HuH-7 (cell line): ENCODE measurements at places on chromosomes 2 and 18.
A peak's percentile ranks its signal among the peaks of the same experiment; 100 is the strongest.

- DNase-seq = no peak
Measured at GRCh38 chr2:186913870-186914269, 64.9 kb upstream of the ZSWIM2 start.

GRCh38 chr18:53735526-53735925 is 488.9 kb downstream of the MBD2 start:
- DNase-seq = no peak

DNA sequence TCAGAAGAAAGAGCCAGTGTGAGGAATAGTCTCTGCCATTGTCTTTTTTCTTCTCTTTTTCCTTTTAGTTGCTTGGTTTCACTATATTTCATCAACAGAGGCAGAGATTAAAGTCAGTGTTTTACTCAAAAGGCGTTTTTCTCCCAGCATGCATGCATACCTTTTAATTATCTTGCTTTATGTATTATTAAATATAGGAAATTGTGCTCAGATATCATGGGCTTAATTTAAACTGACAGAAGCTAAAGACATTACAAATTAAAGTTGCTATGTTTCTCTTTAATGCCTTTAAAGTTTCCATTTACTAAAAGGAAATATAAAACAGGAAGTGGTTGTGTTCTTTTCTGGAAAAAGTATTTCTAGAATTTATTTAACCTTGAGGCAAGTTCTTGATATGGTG is 223.3 kb upstream of the ATP5MC3 start:
- no peak for DNase-seq

DNA sequence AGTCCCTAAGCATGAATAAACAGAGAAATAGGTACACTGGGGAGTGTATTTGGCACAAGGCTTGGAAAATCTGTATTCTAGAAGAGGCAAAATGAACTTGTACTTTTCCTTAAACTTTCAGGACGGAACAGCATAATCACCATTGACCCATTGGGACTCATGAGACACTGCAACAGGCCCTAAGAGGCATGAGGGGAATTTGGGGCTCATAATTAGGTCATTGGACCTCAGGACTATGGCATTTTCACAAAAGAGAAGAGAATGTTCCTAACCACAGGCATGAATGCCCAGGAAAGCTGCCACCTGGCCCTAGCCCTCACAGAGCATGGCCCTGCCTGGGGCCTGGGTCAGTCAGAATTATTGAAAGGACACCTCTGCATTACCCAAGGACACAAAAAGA is 67.9 kb upstream of the PIK3C3 start:
- no peak for DNase-seq

DNA sequence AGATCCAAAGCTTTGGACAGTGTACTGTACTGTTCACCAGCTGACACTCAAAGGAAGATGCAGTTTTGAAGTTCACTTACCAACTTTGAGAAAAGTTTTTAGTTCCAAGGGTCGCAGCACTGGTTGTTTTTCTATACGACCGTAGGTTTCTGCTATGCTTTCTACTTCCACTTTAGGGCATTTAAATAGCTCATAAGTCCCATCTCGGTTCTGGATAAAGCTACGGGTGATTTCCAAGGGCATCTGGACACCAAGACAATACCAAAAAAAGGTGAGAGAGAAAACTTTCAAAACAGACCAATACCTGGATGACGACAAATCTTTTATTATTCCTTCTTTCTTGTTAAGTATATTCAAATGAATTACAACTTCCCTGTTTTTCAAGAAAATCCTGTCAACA is 30.3 kb downstream of the C2orf42 start:
- DNase-seq = no peak

GRCh38 chr2:222837643-222838056 is 23.2 kb upstream of the ACSL3 start:
- DNase-seq = no peak

DNA sequence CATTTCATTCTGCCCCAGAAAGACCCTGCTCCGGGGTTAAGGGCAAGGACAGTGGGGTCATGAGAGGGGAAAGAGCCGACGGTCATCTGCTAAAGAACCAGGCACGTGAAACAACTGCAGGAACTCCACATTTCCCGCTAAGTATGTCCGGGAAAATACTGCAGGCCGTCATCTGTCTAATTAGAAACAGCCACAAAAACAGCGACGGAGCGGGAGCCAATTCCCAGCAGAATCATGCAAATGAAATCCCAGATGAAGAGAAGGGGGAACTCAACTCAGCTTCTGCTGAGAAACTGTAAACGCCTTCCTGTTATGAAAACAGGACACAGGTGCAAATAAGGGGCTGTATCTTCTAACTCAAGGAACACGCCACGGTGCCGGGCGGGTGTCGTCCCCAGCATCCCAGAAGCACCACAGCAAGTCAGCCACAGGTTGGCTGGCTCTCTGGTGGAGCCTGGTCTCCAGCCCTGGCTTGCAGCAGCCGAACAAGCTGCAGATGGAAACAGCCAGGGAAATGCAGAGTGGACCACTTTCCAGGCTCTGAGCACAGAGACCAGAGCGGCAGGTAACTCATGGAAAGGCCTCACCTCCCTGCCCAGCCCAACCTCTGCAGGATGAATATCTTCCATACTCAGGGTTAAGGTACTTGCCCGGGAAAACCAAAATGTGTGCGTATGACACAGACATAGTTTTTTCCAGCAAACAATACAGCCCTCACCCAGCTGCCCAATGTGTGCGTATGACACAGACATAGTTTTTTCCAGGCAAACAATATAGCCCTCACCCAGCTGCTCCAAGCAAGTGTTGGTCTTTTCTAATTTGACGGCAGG is 28.9 kb downstream of the PXDN start:
- DNase-seq = no peak

- DNase-seq = no peak
Measured at GRCh38 chr2:160267692-160268091, 67.6 kb upstream of the ITGB6 start.

GRCh38 chr2:163401481-163401880 is 334.3 kb downstream of the FIGN start:
- no peak for DNase-seq

DNA sequence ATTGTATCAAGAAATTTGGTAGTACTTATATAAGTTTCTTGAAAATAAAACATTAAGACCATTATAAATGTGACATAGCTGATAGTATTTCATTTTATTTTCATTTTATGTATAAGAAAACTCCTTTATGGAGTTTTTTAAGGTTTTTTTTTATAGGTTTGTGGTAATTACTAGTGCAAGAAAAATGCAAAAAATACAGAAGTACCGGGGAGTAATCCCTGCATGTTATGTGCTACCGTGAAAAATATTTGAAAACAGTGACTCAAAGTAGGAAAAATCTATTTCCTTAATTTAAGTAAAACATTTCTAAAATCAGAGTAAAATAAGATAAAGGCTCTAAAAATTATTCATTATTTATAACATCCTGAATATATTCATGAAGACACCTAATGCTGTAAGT is 21.6 kb downstream of the ZSWIM2 start:
- no peak for DNase-seq

- DNase-seq = no peak
Measured at GRCh38 chr18:74395648-74396154, 61.4 kb downstream of the DIPK1C start.

GRCh38 chr18:44067186-44067585 is 613.5 kb upstream of the SETBP1 start:
- DNase-seq = no peak

DNA sequence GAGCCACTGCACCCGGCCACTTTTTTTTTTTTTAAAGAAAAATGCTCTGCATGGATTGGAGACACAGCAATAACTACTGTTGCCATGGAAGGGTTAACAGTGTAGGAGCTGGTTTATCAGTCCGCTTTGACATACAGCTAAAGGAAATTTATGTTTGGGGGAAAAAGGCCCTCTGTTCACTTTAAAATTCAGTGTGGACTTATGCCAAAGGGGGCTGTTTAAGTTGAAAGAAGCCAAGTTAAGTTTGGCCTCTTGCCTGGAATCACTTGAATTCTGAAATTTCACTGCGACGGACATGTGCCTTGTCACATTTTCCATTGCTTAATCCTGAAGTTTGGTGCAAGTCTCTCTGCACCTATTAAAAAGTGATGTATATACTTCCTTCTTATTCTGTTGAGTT is 3.1 kb downstream of the KCNE4 start:
- no peak for DNase-seq

- no peak for DNase-seq
Measured at GRCh38 chr2:62460175-62460574, 45.8 kb downstream of the TMEM17 start.

DNA sequence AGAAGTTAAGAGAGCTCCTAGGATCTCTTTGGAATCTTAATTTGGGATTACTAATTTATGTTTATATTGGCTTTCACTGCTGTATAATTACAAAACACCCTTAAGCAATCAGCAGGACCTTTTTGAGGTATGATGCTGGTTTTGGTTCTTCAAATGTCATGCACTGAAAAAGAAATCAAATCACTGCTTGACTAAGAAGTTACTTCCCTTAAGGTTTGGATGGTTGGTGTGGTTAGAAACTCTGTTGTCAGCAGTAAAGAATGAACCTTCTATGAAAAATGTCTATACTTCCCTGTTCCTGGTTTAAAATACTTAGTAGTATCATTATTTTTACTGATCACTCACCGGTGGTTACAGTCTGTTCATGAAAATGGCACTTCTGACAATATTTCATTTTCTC is 5.5 kb downstream of the COLEC12 start:
- DNase-seq = no peak

GRCh38 chr2:205245652-205246051 is 436.6 kb upstream of the NRP2 start:
- no peak for DNase-seq

GRCh38 chr2:212968284-212969081 is 182.9 kb downstream of the IKZF2 start:
- DNase-seq = no peak

DNA sequence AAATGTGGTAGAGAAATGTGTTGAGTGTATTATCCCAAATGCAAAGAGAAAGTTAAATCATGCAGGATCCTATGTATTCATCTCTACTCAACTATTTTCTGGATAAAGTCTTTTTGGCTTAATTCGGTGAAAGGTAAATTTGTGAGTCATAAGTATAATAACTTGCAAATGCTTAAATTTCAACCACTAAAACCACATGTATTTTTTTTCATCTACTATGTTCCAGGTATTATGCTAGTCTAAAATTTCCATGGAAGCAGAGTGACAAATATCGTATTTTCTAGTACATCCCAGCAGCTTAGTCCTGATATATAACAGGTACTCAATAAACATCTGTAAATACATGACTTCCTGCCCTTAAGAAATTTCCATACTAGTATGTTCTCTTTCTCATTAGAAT is 6.2 kb downstream of the ALS2 start:
- no peak for DNase-seq

DNA sequence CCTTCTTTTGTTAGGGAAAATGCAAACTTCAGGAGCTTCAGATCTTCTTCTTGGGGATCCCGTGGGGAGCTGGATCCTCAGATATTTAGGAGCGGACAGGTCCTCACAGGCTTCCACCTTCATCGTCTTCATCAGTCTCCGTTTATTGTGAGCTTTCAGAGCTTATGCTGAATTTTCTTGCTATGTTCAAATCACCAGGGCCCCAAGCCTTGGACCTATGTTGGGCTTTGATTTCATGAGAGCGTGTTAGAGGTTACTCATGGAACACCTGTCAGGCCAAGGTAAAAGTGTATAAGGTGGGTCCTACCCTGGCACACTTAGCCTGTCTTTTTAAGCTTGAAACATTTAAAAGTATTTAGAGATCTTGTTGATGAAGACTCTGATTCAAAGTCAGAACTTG is 212.9 kb downstream of the FAM210A start:
- no peak for DNase-seq

- no peak for DNase-seq
Measured at GRCh38 chr2:168814046-168814445, 11.6 kb downstream of the NOSTRIN start.

GRCh38 chr2:217757108-217757463 is 245.7 kb downstream of the TNS1 start:
- DNase-seq = no peak

DNA sequence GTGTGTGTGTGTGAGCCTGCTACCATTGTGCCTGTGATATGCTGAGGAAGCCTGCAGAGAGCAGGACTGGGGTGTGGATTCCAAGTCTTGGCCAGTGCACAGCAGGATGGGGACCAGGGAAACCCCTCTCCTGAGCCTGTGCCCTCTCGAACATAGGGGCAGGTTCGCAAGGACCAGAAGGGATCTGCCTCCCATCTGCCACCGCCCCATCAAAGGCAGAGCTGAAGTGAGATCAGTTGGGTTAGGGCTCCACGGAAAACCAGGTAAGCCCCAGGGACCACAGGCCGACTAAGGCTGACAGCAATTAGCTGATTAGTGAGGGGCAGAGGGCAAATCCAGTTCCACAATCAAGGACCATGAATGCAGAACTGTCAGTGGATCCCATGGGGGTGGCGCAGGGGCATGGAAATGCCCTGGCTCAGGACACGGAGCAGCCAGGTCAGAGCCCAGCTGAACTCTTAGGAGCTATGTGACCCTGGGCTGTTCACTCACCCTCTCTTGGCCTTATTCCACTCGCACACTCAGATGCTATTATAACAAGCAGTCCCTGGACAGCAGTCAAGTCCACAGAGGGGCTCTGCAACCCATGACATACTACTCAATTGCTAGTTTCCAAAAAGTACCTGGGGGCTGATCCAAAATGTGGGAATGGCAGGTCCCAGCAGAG is 84.2 kb upstream of the ID2 start:
- no peak for DNase-seq

GRCh38 chr18:7437870-7438269 is 129.2 kb upstream of the PTPRM start:
- no peak for DNase-seq

GRCh38 chr18:62522178-62522503 is 684 bp upstream of the ZCCHC2 start:
- no peak for DNase-seq

GRCh38 chr2:128024816-128025215 is 3.0 kb downstream of the SAP130 start:
- DNase-seq = no peak

DNA sequence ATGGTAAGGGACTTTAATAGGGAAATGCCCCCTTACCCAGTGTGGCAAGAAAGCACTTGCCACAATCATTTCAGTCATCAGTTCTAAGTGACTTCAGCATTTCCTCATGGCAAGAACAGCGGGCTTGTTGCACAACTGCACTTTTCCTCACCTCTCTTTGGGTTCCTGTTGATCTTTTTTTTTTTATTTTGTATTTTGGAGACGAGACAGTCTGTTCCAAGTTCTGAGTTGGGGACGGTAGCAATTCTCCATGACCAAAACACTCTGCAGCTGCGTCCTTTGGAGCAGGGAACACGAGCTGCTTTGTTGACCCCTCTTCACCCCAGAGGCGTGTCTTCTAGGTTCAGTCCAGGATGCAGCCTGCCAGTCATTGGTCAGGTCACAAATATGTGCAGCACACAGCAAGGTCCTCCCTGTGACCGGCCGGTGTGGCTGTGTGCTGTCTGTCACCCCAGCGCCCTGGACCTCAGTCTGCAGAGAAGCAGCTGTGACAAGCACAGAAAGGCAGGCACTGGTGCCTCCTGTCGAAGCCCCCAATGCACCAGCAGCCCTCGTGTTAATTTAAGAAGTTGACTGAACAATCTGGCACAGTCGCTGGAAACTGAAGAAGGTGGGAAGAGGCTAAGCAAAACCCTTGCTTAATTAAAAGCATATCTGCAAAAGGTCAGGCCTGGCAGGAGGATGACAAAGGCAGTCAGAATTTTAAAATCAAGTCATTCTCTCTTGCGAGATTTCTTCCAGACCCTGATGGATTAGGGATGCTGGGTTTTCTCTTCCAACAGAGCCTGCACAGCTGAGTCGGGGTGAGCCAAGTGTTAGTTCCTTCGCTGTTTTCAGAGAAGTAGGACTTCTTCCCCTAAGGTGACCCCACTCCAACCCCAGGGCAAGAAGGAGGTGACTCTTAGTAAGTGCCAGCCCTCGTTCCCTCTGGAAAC is 96.7 kb upstream of the COPS8 start:
- peak; percentile 38 for DNase-seq
